Transverse colon (tissue), 4 donors: ENCODE measurements at places on chromosomes 2 and 18. TPM values are rescaled to one million over a fixed set of nuclear protein-coding genes. Genes with fewer than 3 reads are reported as not detected.

DNA sequence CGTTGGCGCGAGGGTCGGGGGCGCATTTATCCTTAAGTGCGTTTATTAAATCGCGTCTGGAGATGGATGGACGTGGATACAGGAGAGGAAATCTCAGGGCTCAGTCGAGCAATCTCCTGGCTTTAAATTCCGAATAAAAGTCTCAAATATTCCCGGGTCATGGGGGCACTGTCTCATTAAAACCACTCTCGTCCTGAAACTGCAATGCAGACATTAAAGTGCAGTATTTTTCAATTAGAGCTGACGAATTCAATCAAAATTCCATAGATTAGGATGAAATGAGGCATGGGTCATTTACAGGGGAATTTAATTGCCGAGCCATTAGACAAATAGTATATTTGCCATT lies 10.7 kb upstream of the GBX2 start:
- DNase-seq, result no peak

- DNase-seq, result peak; percentile 66
These were observed 47.5 kb upstream of the SP3 start for GRCh38 chr2:174012347-174013314.

DNA sequence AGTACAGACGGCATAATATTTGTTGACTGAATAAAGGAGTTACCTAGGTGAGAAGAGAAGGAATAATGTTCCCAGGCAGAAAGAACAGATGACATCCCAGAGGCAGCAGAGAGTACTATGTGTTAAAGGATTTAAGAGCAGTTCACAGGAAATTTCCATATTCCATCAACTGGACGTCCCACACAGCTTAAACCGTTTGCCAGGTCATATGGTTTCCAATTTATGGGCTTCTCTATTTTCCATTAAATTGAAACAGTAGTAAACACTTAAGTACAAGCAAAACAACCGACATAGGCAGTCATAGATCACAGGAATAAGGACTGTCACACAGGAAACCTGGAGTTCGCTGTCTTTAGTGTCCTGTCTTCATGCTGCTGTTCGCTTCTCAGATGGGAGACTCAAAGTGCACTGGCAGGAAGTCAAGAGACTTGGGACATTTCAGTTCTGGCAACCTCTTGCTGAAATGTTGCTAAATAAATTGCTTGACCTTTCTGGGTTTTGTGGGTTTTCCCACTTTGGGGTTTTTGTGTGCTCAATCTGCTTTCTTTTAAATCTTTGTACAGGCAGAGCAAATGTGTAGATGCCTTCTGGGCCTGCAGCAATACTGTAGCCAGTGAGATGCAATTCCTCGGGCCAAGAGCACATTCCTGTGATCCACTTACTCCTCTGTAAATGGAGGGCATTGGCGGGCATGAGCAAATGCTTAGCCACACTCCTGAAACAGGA lies 5.8 kb upstream of the PIEZO2 start:
- DNase-seq, result no peak

DNA sequence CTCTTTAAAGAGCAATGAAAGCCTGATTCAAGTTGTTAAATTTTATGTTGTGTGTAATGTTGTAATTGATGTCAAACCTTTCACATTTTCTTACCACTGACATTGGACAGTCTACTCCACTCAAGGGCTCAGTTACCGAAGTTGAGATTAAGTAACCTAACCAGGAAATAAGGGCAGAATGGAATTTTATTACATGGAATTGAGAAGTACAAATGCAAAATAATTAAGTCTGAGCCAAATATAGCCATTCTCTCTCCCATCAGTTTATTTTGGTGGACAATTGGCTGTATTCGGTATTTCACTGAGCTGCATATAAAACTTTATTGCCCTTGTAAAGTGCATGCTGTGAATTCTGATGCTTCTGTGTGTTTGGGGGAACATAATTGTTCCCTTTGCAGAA lies 231.5 kb downstream of the TTC32 start:
- DNase-seq, result no peak

- DNase-seq, result no peak
These were observed 120.5 kb upstream of the CCDC68 start for GRCh38 chr18:55079481-55080355.

GRCh38 chr2:209049608-209050007 lies 374.2 kb upstream of the MAP2 start:
- no peak for DNase-seq

- DNase-seq, result peak; percentile 71
These were observed 85.4 kb upstream of the ZCCHC2 start for GRCh38 chr18:62437235-62438017.

DNA sequence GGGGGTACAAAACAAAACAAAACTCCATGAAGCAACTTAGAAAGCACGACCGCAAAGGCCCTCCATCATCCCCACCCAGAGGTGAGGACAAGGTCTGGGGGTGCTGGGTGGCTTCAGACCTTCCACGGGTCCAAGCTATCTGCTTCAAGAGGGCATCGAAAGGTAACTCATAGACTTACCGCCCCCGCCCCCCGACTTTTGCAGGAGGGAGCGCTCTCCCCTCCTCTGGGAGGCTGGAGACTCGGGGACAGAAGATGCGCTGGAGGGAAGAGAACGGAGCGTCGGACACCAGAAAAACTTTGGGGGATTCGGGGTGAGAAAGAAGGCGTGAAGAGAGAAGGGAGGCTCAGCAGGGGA lies 300 bp upstream of the STON1 start:
- no peak for DNase-seq

- no peak for DNase-seq
These were observed 50.4 kb downstream of the CYRIA start for GRCh38 chr2:16615246-16615645.

DNA sequence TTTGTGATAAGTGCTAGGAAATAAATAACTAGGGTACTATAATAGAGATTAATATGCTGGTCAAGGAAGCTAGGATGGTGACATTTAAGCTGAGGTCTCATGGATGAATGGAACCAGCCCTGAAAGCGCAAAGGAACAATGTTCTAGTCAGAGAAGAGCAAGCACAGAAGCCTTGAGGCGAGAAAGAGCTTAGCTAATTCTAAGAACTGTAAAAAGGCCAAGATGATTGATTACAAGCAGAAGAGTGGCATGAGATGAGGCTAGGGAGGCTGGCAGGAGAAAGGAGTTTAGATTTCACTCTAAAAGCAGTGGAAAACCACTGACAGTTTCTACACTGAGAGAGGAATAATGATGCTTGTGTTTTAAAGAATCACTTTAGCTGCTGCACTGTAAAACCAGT lies 3.4 kb upstream of the YIPF4 start:
- no peak for DNase-seq

GRCh38 chr2:69584127-69584889 lies 59.2 kb downstream of the AAK1 start:
- no peak for DNase-seq

DNA sequence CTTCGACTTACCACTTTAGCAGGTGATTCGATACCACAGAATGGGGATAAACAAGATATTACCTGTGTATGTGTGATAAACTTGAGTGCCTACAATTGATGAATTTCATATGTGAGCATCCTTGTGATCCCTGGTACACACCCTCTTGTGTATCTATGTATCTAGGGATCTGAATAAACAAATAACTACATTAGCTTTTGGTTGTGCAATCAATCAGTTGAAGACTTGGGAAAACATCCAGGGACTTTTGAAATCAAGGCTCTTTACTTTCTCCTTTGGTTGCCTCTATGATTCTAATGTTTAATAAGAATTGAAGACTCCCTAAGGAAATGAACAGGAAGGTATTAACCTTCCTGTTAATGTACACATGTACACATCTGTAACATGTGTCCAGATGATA lies 97.3 kb upstream of the DCC start:
- no peak for DNase-seq

DNA sequence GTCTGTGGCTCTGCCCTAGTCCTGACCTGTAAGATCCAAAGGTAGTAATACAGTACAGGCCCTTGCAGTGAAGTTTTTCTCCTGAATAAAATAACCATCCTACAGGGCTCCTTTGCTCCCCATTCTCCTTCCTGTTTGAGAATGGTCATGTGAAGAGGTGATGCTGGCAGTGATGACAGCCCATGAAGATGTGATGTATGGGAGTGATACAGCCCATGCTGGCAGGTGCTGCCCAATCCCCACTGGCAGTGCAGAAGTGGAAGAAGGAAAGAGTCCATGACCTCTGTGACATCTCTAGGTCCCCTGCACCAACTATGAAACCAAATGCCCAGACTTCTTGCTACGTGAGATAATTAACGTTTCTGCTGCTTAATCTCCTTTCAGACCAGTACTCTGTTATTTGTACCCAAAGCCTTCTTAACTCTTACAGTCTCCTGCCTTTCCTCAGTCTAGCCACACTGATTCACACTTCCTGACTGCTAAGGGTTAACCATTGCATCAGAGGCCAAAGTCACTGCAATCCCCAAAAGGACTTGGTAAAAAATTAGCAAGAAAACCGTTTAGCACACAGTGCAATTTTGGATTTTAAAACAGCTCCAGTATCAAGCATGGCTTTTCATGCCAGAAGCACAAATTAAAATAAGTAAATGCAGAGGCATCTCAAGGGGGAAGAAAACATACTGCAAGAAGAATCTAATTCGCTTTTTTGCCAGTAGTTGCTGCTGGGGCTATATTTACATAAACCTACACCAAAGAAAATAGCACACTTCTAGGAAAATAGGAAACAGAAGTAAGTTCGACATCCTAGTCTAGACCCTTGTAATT lies 98.0 kb downstream of the STK39 start:
- DNase-seq, result no peak

- no peak for DNase-seq
These were observed 268.2 kb upstream of the PXDN start for GRCh38 chr2:2012505-2012904.

DNA sequence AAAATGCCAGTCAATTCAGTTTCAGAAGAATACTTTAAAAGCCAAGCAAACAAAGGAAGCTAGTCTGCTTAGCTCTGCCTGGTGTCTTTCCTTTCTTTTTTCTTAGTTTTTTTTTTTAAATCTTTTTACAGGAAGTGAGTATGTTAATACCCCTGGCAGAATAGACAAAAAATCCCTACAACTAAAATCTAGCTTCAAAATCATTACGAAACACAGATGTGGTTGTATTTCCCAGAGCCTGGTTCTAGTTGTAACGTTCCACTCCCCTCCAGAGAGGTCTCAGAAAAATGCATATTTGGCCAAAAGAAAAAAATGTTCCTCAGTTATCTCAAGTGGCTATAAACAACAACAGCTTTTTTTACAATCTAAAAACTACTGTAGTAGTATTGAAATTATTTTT lies 202.1 kb upstream of the RND3 start:
- DNase-seq, result no peak

DNA sequence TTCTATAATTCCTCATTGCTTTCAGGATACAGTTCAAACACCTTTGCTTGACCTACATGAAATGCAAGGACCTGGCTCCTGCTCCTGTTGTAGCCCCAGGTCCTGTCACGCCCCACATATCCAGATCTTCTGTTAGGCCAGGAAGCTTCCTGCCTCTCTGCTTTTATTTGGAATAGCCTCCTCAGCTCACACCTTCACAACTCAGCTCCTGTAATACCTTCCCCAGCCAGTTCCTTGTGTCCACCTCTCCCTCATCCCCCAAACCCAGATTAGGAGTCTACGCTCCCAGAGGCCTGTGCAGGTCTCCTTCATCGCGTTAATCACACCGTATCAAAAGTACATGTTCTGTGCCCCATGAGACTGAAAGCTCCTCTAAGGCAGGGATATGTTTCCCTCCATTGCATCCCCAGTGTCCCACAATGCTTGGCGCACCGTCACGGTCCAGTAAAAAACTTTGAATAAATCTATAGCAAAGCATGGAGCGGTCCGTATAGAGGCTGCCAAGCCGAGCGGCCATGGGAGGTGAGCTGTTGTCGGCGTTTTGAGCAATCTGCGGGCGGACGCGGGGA lies 371 bp downstream of the MDH1B start:
- no peak for DNase-seq

- no peak for DNase-seq
These were observed 35.0 kb downstream of the CYP27C1 start for GRCh38 chr2:127185093-127185492.

DNA sequence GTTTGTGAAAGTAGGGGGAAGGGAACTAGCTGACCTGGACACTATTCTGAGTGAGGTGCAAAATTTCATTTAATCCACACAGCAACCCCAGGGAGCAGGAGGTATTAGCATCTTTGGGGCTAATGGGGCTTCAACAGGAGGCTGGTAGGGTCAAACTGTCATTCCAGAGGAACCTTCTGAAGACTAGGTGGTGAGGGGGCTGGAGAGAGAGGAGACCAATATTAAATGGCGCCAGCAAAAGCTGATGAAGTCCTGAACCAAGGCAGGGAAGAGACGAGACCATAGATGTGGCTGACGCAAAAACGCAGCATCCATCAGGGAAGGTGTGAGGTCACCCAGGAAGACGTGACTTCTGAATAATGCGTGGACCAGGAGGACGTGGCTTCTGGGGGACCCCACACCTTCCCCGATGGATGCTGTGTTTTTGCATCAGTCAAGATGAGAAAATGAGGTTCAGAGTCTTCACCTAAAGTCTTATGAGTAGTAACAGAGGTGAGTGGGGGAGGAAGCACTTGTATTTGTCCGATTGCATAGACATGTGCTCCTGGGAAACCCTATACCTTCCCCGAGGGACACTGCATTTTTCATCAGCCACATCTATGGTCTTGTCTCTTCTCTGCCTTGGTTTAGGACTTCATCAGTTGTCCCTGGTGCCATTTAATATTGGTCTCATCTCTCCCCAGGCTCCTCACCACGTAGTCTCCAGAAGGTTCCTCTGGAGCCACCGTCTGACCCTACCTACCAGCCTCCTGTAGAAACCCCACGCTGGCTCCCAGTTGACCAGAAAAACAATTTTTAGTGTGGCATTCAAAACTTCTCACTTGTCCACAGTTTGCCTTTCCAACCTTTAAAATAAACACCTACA lies 188.6 kb downstream of the MYCN start:
- no peak for DNase-seq

GRCh38 chr2:53104263-53104662 lies 663.3 kb upstream of the CHAC2 start:
- DNase-seq, result no peak

DNA sequence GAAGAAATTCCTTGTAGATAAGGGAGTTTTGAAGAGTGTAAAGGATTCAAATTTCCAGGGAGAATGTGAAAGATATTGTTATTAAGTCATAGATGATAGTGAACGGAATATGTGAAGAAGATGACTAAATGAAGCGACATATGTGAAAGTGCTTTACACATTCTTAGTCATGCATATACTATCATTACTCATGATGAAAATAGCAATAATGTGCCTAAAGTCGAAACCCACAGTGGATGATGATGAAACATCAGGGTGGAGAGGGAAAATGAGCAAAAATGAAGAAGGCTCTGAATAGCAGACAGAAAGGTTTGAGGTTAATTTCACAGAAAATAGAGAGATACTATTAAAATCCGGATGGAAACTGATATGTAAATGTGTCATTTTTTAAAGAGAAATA lies 1237.1 kb downstream of the LRP1B start:
- no peak for DNase-seq

- no peak for DNase-seq
These were observed 35.5 kb downstream of the PNO1 start for GRCh38 chr2:68193144-68193543.

The CDCA7 gene
- 17.1 TPM for total RNA-seq

The CNGA3 gene
- 0.40 TPM for total RNA-seq

The RIOK3 gene
- total RNA-seq, result 178 TPM

The CASP8 gene
- 27.6 TPM for total RNA-seq

The LCT gene
- total RNA-seq, result not detected

The IL36B gene
- not detected for total RNA-seq

The KIAA2012 gene
- not detected for total RNA-seq

The SP140 gene
- total RNA-seq, result 12.7 TPM

The SLC9A2 gene
- 61.7 TPM for total RNA-seq

The DNER gene
- 2.0 TPM for total RNA-seq

The CCT4 gene
- 52.7 TPM for total RNA-seq
